KG1 (cell line): ENCODE measurements at places on chromosomes 4 and X.

- DNase-seq: no peak
Measured at GRCh38 chrX:153032397-153033118, 23.7 kb upstream of the PNMA3 start.

DNA sequence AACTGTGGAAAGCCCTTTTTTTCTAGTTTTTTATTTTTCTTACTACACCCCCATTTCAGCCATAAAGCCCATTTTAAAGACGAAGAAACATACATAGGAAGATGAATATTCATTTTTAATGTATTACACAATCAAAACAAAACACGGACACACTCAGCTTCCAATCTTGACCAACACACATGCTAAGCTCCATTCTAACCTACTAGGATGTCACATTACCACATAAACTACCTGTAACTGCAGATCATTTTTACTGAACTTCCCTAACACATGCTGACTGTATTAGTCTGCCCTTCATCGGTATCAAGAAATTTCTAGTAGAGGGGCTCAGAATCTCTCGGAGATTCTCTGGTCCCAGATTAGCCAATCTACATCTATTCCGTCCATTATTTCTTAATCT is 1.8 kb downstream of the CCNI start:
- DNase-seq: no peak

- DNase-seq: no peak
Measured at GRCh38 chr4:108366716-108367115, 198.0 kb upstream of the LEF1 start.

DNA sequence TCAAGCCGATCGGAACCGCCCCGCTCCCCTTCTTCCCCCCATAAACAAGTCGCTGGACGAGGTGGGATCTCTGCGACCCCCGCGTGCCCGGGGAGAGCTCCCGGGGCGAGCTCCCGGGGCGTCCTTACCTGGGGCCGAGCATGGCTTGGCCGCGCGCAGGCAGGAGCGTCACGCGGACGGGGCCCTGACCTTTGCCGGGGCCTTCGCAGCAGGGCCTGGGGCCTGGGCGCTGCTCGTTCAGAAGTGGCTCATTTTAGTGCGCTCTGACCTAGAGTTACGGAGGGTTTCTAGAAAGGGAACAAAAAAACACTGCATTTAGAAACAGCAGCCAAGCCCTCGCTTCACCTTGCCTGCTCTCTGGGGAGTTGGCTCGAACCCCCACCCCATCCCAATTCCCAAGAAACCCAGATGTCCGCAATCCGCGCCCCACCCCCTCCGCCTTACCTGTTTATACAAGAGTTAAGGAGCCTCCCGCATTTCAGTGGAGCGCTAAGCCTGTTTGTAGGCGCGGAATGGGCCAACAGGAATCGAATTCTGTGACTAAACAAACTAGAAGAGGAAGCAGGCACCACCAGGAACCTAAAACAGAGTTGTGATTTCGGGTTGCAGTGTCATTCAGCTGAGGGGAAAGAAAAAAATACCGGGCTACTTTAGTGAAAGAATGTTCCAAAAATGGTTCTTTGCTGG is 814 bp upstream of the RBM47 start:
- DNase-seq: no peak
